ENCODE measurements at places on chromosomes 2 and 18.

GRCh38 chr2:8196316-8196715 lies 485.5 kb upstream of the ID2 start:
- no peak for DNase-seq

- DNase-seq = no peak
Measured at GRCh38 chr2:51697095-51697494, 665.2 kb upstream of the NRXN1 start.

- DNase-seq = no peak
Measured at GRCh38 chr2:60853531-60853930, 27.8 kb upstream of the REL start.

GRCh38 chr2:227415538-227416424 lies 28.0 kb upstream of the SCYGR1 start:
- no peak for DNase-seq

DNA sequence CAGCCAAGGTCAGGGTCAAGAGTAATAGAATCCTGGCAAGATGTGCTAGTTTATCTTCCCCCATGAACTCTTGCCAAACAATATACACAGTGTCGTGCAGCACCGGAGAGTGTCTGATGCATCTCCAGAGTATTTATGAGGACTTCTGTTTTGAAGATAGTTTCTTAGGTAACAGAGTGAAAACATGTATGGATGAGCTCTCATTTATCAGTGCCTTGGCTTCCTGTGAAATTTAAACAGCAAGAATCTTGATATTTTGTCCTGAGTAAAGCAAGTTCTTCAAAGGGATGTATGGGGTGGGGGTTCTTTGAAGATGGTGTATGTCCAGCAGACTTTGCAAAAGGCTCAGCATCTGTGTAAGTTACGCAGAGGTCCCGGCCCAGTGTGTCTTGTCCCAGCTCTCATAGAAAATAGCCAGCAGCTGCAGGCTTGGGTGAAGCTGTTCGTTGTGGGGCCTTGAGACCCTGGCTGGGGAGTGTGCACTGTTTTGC lies 361.0 kb upstream of the NT5C1B start:
- no peak for DNase-seq

GRCh38 chr2:173045181-173045580 lies 30.5 kb upstream of the MAP3K20 start:
- DNase-seq = no peak

DNA sequence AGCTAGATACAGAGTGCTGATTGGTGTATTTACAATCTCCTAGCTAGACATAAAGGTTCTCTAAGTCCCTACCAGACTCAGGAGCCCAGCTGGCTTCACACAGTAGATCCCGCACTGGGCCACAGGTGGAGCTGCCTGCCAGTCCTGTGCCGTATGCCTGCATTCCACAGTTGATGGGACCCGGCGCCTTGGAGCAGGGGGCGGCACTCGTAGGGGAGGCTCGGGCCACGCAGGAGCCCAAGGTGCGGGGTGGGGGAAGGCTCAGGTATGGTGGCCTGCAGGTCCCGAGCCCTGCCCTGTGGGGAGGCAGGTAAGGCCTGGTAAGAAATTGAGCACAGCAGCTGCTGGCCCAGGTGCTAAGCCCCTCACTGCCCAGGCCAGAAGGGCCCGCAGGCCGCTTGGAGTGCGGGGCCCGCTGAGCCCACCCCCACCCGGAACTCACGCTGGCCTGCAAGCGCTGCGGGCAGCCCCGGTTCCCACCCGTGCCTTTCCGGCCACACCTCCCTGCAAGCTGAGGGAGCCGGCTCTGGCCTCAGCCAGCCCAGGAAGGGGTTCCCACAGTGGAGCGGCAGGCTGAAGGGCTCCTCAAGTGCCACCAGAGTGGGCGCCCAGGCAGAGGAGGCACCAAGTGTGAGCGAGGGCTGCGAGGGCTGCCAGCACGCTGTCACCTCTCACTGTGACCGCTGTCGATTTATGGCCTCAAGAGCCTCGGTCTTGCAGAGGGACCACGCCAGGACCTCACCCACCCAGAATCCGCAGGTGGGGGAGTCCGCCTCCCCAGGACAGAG lies 76.5 kb downstream of the MEX3C start:
- DNase-seq = no peak

GRCh38 chr2:240126731-240127130 lies 9.4 kb downstream of the COPS9 start:
- DNase-seq = no peak

- DNase-seq = no peak
Measured at GRCh38 chr2:166494140-166494624, at the start of gene SCN7A. SCN7A (minus strand) TSS chr2:166494249; CDS start chr2:166477696, 16,553 bp downstream.

GRCh38 chr2:55163274-55163721 lies 68.8 kb downstream of the CLHC1 start:
- DNase-seq = no peak

- DNase-seq = no peak
Measured at GRCh38 chr2:219448776-219449341, 14.2 kb downstream of the SPEG start.

DNA sequence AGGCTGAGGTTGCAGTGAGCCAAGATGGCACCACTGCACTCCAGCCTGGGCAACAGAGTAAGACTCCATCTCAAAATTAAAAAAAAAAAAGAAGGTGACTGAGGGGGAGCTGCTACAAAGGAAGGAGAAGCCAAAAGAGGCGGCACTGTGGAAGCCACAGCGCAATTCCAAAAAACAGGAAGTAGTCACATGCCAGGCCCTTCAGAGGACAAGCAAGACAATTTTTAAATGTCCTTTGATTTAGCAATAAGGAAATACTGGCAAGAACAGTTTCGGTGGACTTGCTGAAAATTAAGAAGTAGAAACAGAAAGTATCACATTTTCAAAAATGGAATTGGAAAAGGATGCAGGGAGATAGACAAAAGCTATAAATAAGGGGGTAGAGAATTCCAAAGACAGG lies 122.8 kb downstream of the OSBPL1A start:
- DNase-seq = no peak

- no peak for DNase-seq
Measured at GRCh38 chr2:28287256-28287915, 105.3 kb upstream of the FOSL2 start.

DNA sequence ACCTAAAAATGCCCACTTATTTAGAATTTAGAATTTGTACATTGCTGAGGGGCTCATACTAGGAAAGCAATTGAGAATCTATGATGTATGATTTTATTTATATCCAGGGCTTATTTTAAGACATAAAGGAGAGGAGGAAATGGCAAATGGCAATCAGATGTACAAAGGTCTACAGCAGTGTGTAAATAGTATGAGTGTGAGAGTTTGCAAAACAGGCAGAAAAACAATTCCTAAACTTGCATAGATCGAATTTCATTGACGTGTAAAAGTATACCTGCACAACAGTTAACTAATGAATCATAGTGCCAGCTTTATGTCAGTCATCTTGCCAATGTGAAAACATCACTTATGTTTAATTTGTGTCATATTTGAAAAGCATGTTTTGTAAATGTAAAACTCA lies 718.7 kb upstream of the GCFC2 start:
- DNase-seq = no peak

- DNase-seq = no peak
Measured at GRCh38 chr2:239046822-239047221, 198.9 kb downstream of the TWIST2 start.

- no peak for DNase-seq
Measured at GRCh38 chr2:120984452-120985173, 248.9 kb downstream of the GLI2 start.

- no peak for DNase-seq
Measured at GRCh38 chr2:16655445-16655837, 10.2 kb downstream of the CYRIA start.

- DNase-seq = no peak
Measured at GRCh38 chr2:189641590-189641989, 19.7 kb upstream of the ASNSD1 start.

DNA sequence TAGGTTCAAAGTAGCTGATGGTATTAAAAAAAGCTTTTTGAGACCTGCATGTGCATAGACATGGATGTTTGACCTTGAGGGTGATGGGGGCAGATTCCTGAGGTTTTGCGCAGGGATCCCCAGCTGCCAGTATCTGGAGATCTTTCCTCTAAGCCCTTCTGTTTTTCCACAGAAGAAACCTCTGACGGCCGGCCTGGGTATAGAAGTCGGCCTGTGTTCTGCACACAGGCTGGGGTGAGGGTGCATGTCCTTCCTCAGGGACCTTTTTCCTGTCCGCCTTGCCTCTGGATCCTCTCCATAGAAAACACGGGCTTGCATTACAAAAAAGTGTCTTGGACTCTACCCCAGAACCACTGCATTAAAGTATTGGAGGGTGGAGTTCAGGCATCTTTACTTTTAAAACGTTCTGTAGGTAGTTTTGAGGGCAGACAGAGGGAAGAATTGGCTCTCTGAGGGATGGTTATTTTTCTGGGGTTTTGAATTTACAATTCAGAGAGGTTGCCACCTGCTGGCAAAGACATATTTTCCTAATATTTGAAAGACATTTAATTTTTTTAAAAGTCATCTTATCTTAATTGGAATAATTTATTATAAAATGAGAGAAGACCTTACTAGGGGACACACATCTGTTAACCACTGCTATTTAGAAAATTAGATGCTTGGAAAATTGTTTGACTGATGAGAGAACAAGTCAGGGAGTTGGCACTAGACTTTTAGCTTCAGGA lies 350.6 kb downstream of the DCDC2C start:
- no peak for DNase-seq

GRCh38 chr2:100146657-100146960 lies 4.2 kb upstream of the AFF3 start:
- DNase-seq = no peak

DNA sequence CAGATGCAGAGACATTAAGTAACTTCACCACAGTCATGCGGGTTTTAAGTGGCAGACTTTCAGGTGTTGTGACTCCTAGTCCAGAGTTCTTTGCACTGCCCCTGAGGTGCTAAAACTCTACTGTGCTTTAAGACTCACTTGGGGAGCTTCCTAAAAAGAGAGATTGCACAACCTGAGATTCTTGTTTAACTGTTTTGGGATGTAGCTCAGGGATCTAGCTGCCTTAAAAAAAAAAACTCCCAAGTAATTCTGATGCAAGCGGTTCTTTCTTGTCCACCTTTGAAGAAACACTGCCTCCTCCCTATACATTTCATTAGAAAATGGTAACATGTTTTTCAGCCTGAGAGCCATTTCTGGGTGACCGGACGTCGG lies 13.0 kb downstream of the IL37 start:
- no peak for DNase-seq

GRCh38 chr2:232927793-232928550 lies 57.9 kb downstream of the SNORC start:
- no peak for DNase-seq

DNA sequence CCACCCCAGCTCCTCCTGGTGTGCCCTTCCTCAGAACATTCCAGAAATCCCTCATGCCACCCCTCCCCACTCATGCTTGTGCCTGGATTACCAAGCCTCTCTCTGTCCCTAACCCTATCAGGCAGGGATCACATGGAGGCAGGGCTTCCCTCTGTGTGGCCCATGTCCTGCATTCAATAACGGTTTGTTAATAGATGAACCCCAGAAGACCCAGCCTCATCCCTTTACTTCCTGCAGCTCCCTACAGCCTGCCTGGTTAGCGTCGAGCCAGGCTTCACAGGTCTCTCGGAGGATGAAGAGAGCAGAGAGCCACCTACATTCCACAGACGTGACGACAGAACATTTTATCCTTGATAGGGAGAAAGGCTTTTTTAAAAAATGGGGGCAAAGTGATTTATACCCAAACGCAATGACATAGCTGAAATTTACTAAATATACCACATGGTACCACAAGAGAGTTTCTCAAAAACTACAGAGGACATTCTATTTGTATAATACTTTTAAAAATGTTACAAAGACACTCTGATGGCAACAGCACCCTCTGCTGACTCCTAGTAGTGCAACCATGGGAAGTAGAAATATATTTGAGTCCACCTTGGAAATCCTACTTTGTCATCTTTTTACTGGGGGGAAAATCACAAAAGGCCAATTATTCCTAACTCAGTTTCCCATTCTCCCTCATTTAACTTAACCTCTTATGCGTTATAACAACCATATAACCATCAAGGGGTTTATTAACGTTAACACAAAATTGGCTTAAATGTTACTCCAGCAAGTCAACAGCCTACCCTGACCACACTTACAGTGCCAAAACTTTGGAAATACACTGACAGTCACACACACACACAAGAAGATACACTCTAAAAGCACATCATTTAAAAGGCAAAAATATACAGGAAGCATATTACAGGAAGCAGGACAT lies 30.7 kb downstream of the FBXO15 start:
- no peak for DNase-seq

DNA sequence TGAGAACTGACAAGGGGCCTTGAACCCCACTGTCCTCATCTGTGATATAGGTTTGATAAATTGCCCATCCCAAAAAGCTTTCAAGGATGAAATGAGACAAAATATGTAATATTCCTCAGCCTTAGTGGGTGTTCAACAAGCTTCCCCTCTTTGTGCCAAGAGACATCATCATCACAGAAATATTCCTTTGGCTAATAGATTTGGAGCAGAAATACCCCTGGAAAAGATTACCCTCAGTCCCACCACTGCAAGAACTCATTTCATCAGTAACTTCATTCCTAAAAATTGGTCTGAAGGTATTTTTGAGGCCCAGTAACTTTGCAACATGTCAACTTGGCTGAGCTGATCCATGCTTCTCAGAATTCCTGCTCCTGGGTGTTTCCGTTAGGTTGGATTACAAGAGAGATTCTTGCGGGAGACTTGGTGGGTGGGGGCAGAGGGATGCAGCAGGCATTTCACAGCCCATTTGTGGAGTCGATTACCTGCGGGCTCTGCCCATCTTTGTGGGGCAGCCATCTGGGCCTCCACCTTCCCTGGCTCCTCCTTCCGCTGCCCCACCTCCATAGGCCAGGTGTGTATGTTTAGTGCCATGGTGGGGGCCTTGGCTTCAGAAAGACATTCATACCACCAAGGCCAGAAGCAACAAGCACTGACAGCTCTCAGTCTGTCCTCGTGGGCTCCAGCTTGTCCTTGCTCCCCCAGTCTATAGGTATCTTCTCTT lies 263.9 kb downstream of the GLI2 start:
- DNase-seq = no peak

DNA sequence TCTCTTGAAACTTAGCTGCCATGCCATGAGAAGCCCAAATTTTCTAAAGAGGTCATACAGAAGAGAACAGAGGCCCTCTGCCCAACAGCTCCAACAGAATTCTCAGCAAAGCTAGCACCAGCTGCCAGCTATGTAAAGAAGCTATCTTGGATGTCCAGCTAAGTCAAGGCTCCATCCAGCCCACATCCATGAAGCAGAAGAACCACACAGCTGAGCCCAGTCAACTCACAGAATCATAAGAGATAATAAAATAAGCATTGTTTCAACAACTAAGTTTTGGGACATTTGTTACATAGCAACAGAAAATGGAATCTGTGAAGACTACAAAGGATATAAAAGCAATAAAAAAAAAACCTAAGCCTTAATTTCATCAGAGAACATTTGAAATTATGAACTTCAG lies 434.3 kb downstream of the TXNL1 start:
- DNase-seq = no peak

GRCh38 chr2:60095202-60095815 lies 458.1 kb downstream of the BCL11A start:
- no peak for DNase-seq

DNA sequence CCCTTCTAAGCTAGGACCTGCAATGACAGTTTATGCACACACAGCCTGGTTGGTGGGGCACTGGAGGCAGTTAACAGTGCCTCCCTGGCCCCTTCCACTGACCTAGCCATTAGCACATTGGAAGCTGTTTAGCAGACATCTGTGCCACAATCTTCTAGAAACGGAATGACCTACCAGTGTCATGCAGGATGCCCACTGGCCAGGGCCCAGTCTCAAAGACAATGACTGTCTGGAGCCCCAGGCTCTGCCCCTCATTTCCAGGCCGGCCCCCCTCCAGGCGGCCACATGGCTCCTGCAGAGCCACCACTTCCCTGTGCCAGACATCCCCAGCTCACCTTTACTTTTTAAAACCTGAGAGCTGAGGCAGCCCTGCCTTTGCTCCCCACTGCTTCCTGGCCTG lies 123.5 kb upstream of the CAPN13 start:
- no peak for DNase-seq

All from CD4-positive, alpha-beta T cell treated with Interleukin-15 for 1 hour (primary cell).